ENCODE measurements at places on chromosomes 11 and 22.

- no peak for DNase-seq
These were observed 13.3 kb upstream of the CHRM1 start for GRCh38 chr11:62934496-62934785.

DNA sequence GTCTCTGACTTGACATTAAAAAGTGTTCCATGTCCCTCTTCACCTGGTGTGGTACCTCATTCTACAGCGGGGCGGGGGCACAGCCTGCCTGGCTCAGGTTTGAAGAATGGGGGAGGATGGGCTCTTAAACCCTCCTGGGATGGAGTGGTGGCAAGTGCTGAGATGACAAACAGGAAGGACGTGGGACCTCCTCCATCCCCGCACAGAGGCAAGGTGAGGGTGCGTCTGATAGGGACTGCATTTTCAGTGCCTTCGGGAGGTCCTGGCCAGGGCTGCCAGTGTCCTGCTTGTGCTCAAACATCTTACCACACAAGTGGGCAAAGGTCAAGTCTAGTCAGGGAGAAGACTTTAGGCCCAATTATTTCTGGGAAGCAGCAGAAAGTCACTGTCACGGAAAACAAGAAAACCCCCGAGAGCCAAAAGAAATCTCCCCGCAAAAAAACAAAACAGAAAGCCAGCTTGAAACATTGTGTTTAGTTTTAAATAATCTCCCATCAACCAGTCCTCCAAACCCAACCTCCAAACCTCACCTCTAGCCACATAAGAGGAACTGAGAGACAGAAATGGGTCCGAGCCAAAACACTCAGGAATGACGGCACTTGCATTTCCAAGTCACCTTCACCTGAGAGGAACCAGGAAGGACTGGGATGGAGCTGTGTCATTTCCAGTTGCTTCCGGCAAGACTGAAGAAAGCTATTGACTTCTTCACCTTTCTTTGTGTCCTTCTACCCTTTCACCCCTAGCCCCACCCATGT lies 966.5 kb downstream of the NTM start:
- DNase-seq = no peak

GRCh38 chr11:61855939-61856680 lies 28.0 kb downstream of the FADS2 start:
- DNase-seq = no peak

- no peak for DNase-seq
These were observed 28.9 kb upstream of the ACER3 start for GRCh38 chr11:76831686-76832310.

DNA sequence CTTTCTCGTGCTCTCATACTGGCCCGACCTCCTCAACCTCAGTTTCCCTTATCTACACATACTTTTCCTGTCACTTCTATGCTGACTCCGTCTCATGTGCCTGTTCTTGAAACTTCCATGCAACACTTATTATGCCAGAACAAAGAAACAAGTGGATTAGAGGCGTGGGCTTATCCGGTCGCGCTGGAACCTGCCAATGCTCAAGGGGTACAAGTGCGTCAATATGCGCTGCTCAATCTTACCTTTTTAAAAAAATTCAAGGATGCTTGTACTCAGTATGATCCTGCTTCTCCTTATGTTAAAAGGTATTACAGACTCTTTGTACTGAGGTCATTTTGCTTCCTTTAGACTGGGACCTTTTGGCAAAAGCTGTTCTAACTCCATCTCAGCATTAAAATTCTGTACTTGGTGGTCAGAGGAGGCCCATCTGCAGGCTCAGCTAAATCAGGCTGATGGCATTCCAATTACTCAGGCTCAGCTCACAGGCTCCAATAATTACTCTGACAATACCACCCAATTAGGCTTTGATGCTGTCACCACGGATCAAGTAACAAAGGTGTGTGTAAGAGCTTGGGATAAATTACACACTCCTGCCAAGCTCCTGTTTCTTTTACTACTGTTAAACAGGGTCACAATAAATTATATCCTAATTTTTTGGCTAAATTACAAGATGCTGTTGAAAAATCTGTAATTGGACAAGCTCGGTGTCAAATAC lies 26.3 kb upstream of the ALDH3B2 start:
- DNase-seq = no peak

DNA sequence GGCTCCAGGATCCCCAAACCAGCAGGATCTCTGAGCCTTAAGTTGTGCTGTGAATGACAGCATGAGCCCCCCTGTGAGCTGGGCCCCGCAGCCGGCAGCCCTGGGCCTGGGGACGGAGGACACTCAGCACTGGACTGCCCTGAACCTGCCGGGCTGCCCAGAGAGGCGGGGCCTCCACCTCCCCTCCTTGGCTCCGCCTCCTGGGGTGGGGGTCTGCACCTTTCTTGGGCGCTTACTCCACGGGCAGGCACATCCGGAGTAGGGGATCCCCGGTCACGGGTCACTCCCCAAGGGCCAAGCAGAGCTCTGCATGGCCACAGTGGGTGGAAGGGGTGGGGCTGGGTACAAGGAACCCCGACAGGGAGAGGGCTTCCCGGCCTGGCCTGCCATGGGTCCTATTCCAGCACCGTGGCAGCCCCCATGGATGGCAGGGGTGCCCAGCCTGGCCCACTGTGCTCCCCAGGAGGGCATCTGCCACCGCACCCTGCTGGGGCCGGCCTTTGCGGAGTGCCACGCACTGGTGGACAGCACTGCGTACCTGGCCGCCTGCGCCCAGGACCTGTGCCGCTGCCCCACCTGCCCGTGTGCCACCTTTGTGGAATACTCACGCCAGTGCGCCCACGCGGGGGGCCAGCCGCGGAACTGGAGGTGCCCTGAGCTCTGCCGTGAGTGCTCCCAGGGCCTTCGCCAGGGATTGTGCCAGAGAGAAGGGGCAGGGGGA lies 5.4 kb downstream of the MUC5B start:
- no peak for DNase-seq

DNA sequence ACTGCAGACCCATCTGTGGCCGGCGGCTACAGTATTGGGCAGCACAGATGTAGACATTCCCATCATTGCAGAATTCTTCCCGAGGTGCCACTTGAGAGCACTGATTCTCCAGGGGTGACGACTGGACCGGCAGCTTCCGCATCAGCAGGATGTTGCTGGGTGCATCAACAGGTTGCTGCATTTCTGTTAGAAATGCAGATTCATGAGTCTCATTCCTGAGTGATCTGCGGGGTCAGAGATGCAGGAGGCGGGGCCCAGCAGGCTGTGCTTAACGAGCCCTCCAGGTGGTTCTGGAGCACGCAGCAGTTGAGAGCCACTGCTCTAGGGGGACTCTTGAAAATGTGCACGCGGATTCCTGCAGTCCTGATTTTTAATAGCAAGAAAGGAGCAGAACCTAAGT lies 321.8 kb downstream of the TBC1D22A start:
- no peak for DNase-seq

DNA sequence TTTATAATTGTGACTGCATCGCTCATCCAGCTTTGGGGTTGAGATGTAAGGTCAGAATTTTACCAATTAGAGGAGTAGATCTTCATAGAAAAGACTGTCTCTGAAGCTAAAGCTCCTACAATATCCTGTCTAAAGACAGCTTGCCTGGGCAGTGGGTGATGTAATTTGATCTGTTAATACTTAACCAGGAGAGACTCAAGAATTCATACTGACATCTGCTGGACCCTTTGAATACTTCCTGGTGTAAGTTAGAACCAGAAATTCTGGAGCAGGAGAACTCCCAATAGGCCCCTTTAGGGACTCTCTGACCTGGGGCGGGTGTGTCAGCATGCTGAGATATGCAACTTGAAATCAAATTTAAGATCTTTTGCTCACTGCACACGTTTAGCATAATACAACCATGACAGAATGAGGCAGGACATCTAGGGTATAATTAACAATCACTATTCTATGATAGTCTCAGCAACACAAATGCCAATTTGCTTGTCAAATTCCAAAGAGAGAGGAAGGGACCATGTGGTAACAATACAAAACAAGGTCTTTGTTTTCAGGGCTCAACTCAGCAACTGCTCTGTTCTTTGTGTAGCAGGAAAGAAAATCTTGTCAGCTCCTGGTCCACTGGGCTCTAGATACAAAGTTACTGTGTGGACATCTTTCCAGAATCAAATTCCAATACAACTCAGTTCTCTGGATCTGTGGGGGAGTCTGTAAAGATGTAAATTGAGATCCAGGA lies 143.9 kb downstream of the INSC start:
- no peak for DNase-seq

DNA sequence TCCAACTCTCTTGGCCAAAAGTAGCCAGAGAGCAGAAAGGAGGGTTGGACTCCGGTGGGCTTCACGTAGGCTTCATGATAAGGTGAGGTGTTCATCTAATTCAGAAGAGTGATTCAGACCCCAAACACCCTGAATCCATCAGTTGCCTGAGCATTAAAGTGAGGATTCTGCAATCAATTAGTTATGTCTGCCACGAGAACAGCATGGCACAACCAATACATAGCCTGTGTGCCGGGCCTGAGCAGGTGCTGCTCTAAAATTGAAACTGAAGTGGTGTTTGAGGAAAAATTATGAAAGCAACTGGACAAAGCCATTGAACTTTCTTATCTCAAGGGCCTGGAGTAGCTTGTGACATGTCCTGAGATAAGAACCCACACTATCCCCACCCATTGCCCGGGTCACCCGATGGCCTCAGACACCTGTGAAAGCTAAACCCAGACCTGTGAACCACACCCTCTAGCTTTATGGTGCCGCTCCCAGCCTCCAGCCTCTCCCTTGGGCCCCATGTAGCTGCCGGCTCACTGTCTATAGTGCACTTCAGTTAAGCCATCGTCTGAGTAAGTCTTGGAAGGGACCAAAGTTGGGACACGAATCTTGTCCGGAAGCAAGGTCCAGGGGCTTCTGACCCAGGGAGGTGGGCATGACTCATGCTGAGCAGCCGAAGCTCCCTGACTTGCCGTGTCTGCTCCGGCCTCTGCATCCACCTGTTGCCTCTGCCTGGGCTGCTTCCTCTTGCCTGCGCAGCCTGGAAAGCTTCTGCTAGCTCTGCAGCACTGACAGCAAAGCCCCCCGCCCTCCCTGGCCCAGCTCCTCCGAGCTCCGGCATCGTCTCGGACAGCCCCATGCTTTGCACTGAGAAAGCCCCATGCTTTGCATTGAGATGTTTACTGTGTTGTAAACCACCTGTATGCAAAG lies 5.7 kb upstream of the MYEOV start:
- DNase-seq = no peak

GRCh38 chr11:73226297-73227006 lies 8.4 kb downstream of the P2RY2 start:
- no peak for DNase-seq

- DNase-seq = no peak
These were observed 3.2 kb downstream of the ARHGEF12 start for GRCh38 chr11:120339394-120339890.

- DNase-seq = peak; percentile 13
These were observed 157.5 kb downstream of the WNT11 start for GRCh38 chr11:76048763-76049162.

DNA sequence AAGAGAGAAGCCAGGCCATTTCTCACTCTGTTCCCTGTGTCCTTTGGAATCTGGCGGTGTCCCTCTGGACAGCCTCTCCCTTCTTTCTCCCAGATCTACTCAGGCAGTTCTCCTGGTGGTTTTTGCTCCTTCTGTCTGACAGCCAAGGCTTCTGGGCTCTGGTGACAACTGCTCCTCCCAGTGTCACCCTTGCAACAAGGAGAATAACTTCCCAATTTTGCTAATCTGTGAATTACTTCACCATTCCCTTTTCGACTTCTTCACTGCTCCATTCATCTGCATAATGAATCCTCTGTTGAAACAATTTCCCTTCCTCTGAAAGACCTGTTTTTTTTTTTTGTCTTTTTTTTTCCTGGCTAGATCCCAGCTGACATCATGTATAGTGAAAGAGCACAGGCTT lies 56.3 kb upstream of the PDE3B start:
- no peak for DNase-seq

- no peak for DNase-seq
These were observed 1.2 kb downstream of the SIK3 start for GRCh38 chr11:117097014-117097388.

DNA sequence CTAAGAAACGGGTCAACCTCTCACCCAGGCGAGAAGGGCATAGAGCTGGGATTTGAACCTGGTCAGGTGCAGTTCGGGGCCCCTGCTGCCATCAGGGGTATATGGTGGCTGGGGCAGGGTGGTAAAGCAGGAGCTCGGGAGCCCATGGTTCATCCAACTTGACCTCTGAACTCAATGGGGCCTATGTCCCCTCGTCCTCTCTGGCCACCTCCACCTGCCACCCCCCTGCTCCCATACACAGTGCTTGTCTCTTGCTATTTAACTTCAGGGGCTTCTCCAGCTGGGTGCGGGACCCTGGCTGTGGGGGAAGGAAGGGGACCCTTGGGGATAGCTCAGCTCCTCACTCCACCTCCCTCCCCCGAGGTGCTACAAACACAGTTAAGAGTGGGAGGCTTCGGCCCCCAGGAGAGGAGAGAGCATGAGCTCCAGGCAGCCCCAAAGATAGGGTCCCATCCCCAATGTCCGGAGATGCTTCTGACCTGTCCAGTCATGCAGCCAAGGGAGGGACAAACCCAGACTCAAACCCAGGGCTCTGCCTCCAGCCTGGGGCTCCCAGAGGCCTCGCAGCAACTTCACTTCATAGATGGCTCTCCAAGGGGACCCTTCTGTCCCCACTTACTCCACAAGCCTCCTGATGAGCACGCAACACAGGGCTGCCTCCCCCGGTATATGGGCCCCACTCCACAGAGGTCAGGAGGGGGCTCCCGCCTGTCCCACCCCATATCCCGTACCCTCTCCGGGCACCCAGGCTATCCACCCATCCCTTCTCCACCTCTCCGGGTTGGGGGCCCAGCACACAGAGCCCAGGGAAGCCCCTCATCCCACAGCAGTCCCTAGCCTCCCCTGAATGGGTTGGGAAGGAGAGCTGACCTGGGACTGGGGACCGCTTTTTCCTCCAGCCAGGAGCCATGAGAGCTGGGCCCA lies 712 bp downstream of the IL2RB start:
- no peak for DNase-seq

DNA sequence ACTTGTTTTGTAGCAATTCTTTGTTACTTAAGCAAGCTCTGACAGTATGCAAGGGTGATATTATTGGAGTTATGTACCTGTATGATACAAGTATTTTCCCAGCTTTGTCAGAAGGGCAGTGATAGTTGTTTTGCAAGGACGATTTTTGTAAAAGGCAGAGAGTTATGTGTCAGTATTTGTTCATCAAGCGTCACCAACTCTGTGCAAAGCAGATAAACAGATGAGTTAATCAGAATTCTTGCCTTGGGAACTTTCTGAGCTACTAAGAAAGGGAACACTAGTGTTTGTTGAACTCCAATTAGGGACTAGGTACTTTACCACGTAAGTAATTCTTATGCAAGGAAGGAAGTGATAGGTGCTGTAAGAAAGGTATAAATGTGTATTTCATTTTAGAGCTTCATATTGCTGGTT lies 1.4 kb downstream of the USP47 start:
- DNase-seq = peak; percentile 73

- DNase-seq = no peak
These were observed 7.4 kb downstream of the OTOG start for GRCh38 chr11:17554487-17554886.

- no peak for DNase-seq
These were observed 11.0 kb upstream of the B4GALNT4 start for GRCh38 chr11:358129-358800.

GRCh38 chr22:28978158-28978557 lies 83.5 kb downstream of the C22orf31 start:
- DNase-seq = no peak
